OCI-M1 (cell line): ENCODE measurements at places on chromosomes 13 and 19.

GRCh38 chr13:60857698-60858097 is 460.7 kb downstream of the TDRD3 start:
- no peak for DNase-seq

DNA sequence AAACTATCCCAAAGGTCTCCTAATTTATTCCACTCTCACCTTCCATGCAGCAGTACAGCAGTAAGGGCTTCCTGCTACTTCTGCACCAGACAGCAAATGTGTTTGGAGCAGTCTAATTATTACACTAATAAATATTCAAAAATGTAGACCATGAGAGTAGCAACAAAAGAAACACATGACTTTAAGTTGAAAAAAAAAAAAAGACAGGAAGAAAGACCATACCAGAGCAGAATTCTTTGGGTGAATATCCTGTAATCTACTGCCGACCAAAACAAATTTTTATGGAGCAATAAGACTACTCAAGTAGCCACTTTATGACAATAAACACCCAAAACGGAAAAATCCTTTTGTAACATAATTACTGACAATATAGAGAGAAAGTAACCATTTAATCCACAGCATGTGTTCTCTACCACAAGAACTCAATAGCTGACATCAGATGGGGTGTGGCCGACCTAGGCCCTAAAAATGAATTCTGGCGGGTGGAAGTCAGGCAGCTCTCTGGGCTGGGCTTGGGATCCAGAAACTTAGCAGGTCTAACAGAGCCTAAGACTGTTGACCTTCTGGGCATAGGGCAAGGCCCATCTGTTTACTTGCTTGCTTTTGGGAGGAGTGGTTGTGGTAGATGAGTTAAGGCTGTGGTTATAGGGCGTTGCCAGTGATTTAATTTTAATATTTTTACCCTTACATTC is 4.6 kb downstream of the KLF12 start:
- DNase-seq = peak; percentile 79

- DNase-seq = no peak
These were observed 9.7 kb downstream of the ITM2B start for GRCh38 chr13:48242677-48243076.

- DNase-seq = no peak
These were observed 13.3 kb downstream of the CD37 start for GRCh38 chr19:49348305-49349189.

- DNase-seq = peak; percentile 59
These were observed 123.3 kb downstream of the VWA8 start for GRCh38 chr13:41837629-41838028.

- peak; percentile 32 for DNase-seq
These were observed 2.5 kb downstream of the USP12 start for GRCh38 chr13:27168906-27169657.

GRCh38 chr13:32309312-32310133 is 5.6 kb downstream of the ZAR1L start:
- DNase-seq = no peak

- no peak for DNase-seq
These were observed 57.3 kb downstream of the IFT88 start for GRCh38 chr13:20624213-20624612.

- peak; percentile 87 for DNase-seq
These were observed 29.4 kb upstream of the PTPRS start for GRCh38 chr19:5369962-5370367.

GRCh38 chr13:97310809-97311436 is 88.8 kb downstream of the MBNL2 start:
- DNase-seq = no peak

GRCh38 chr19:55643003-55643886 is at the start of gene ZNF581:
TSS of gene ZNF581 (plus strand) at chr19:55643649. CDS start at chr19:55644572, 923 bp downstream.
- peak; percentile 89 for DNase-seq

DNA sequence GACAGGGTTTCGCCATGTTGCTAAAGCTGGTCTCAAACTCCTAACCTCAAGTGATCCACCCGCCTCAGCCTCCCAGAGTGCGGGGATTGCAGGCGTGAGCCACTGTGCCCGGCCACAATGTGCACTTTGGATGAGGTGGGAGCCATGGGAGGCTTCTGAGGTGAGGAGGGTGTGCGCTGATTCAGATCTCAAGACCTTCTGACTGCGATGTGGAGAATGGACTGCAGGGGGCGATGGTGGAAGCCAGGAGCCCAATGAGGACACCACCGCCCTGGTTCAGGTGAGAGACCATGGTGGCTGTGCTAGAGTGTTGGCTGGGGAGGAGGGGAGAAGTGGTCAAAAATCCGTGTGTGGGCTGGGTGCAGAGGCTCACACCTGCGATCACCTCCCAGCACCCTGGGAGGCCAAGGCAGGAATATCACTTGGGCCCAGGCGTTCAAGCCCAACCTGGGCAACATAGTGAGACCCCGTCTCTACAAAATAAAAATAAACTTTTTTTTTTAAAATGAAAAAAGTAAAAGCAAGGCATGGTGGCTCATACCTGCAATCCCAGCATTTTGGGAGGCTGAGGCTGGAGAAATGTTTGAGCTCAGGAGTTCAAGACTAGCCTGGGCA is 5.6 kb downstream of the INAFM1 start:
- DNase-seq = peak; percentile 62

DNA sequence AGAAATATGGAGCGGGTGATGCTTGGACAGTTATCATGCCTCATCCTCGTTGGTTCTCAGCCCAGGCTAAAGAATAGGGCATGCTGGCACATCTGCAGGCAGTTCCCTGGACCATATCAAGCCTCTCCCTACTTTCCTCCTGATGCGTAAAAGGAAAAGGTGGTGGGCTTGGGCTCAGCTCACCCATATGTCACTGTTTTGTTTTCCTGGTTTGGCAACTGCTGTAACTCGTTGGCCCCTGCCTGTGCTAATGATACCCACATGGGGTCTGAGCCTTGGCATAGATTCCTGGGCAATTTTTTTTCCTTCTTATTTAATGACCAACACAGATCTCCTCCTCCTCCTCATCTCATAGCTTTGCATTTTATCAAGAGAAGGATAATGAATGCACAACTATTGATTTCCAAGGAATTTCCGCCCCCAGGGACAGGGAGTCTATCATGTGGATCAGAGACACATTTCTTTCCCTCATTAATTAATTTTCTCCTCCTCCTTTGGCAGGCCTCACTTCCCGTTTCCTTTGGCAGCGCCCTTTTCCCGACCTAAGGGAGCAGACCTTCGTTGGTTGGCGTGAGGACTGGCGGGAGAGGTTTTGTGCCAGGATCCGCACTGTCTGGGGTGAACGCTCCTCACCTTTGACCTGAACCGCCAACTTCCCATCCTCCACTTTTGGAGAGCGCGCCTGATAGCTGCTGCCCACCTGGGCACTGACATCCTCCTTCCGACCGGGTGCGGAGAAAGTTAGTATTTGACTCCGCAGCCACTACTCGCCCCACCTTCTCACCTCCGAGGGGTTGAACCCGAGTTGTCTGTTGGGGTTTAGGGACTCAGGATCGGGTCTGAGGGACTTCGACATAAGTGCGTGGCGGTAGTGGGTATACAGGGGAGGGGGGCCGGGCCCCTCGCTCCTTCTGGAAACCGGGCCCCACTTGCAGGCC is 3.4 kb upstream of the POU4F1 start:
- DNase-seq = no peak

GRCh38 chr19:38952395-38953165 is 21.8 kb downstream of the MRPS12 start:
- DNase-seq = peak; percentile 77

DNA sequence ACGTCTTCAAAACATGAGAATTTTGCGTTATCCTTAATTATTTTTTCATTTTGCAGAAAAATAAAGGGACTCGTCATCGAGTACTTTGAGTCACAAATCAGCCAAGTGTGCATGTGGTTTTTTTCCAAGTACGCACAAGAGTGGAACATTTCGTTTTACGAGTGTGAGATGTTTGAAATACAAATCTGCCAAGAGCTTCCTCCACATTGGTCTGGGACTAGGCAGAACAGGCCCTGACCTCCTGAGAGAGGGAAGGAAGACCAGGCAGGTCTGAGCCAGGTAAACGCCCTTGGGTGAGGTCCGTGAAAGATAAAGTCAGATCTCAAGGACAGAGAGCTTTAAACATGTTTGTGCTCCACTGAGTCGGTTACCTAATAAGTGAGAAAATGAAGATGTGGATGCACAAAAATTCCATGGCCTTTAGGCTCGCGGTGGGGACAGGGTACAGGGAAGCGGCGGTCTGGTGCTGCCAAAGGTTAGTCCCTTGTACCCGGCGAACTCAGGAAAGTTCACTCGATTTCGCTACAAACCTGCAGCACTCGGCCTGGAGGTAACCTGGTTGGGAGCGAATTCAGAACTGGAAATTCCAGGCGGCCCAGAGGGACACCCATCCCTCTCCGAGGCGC is 473 bp upstream of the ITM2B start:
- DNase-seq = no peak

GRCh38 chr13:61756031-61756430 is 340.4 kb upstream of the PCDH20 start:
- no peak for DNase-seq

DNA sequence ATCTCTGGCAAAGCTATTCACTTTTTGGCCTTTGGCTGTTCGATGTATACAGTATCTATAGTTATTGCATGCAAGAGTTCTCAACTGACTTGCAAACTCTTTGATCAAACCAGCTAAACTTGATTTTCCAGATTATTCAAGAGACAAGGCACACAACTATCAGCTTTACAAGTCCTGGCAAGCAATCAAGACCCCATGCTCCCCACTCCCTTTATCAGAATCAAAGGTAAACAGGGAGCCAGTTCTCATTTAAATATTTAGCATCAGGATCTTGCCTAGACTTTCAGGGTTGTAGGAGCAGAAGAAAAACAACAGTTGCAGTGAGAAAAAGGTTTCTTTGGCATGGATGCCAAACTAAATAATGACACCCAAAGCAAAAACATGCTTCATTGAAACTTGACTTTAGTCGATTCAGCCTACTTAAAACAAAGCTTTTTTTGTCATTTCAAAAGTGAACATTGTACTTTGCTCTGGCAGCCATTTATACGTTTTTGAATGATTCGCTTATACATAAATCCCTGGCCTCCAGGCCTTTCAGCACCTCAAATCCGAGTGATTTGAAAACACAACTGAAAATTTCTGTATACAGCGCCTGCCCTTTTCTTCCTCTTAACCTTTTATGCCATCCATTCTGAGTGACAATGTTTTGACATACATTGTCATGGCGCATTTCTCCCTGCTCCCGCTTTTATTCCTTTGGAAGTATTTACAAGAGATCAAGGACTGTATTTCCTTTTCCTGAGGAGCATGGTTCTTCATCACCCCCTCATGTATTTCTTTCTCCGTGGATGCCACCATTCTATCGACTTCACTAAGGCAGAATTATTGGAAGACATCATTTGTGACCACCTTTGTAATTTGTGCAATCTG is 340.8 kb downstream of the KLF5 start:
- DNase-seq = no peak

DNA sequence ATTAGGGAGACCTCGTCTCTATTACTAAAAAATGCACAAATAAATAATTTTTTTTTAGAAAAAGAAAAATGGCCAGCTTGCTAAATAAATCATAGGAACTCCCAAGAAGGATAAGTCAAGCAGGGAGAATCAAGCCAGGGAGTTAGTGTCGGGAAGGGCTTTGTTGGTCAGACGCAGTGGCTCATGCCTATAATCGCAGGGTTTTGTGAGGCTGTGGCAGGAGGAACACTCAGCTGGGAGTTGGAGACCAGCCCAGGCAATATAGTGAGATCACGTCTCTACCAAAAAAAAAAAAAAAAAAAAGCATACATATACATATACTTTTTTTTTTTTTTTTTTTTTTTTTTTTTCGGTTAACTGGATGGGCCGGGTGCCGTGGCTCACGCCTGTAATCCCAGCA is 9.0 kb downstream of the NACC1 start:
- DNase-seq = no peak

GRCh38 chr13:110559986-110560385 is 1.5 kb downstream of the RAB20 start:
- no peak for DNase-seq

DNA sequence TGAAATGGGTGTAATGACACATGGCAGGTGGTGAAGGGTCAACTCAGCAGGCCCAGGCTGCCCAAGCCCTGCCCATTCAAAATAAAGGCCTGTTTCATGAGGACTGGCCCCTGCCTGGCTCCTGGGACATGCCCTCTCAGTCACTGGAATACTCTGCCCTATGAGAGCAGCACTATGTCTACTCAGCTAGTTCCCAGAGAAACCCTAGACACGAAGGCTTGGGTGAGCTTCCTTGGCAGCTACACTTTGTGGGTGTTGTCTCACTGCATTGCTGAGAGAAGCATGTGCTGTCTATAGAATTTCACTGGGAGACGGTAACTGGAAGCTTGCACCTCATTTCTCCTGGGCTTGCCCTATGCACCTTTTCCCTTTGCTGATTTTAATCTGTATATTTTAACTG is 752.8 kb downstream of the LIG4 start:
- no peak for DNase-seq

DNA sequence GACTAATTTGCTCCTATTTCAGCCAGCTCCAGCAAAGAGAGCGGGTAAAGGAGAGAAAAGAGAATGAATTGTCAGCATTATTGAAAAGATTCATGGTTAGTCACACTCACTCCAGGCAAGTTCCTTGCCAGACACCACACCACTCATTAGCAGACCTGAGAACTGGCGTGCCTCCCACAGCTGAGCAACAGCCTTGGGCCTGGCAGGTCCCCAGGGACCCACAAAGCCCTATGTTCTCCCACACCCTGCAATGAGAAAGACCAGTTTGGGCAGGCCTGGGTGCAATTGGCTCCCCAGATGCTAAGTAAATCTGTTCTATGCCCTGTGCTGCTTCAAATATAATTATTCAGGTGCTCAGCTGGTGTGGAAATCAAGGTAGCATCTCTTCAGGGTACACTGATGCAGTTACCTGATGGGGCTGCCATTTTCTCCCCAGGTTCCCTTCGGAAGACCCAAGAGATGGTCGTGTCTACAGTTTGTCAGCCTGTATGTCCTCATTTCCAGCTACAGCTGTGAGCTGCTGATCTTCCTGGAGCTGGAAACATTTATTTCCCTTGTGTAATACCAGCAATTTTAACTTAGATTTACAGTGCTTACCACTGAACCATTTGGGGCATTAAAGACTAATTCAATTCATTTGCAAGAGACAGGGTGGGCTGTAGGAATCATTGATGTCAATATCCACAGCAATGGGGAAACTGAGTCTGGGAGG is 405.0 kb downstream of the COG6 start:
- DNase-seq = no peak

- DNase-seq = no peak
These were observed 59.3 kb upstream of the URI1 start for GRCh38 chr19:29882719-29883105.

DNA sequence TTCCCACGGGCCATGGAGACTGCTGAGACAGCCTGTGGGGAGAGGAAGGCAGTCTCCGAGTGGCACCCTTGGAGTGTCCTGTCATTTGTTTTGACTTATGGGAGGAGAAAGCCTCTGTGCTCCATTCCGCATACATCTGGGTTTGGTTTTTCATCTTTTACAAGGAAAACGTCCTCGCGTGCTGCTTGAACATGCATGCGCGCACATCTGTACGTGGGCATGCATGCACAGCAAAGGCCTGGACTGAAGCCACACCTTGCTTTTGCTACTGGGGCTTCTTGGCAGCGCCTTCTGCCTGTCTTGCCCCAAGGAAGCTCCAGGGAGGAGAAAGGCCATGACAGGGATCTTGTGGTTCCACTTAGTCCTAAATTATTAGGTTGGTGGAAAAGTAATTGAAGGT is 44.0 kb downstream of the SUGP2 start:
- no peak for DNase-seq
